NCI-H2227 treated with DMSO at 0.1 percent for 48 hours (cell line): ENCODE measurements at places on chromosomes 3 and 15.

- DNase-seq = no peak
These were observed 79.0 kb upstream of the RARB start for GRCh38 chr3:25349095-25349494.

- no peak for DNase-seq
These were observed 84.5 kb downstream of the CACNA2D3 start for GRCh38 chr3:54206874-54207273.

DNA sequence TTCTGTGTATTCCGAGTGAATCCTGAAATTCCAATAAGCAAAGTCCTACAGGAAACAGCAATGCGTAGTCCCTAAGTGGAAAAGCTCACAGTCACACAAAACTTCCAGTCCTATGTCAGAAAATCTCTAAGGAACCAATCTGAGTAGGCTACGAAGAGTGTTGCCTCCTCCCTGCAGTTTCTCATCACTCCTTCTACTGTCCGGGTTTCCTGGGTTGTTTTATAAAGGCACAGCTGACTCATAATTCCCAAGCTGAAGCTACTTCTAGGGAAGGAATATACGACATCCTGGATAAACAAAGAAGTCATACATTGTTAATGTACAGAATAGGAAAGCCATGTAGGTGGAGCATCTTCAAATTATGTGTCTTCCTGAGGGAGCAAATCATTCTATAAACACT lies 65.7 kb upstream of the RGMA start:
- no peak for DNase-seq

DNA sequence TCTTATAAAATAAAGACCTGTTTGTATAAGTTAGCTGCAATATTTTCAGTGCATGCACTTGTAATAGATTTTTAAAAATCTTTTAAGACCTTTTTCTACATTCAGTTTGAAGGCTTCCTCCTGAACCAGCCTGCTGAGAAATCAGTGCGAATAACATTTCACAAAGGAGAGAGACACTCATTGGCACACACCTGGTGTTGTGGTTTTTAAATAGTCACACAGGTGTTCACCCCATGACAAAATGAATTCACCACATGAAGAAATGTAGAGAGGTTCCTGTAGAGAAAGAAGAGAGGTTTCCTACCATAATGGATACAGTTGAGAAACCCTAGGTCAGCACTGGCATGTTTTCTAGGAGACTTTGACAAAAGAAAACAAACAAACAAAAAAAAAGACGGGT lies 237.3 kb downstream of the CNTN6 start:
- DNase-seq = no peak

- DNase-seq = peak; percentile 45
These were observed 411.2 kb downstream of the NAALADL2 start for GRCh38 chr3:175270198-175270837.

DNA sequence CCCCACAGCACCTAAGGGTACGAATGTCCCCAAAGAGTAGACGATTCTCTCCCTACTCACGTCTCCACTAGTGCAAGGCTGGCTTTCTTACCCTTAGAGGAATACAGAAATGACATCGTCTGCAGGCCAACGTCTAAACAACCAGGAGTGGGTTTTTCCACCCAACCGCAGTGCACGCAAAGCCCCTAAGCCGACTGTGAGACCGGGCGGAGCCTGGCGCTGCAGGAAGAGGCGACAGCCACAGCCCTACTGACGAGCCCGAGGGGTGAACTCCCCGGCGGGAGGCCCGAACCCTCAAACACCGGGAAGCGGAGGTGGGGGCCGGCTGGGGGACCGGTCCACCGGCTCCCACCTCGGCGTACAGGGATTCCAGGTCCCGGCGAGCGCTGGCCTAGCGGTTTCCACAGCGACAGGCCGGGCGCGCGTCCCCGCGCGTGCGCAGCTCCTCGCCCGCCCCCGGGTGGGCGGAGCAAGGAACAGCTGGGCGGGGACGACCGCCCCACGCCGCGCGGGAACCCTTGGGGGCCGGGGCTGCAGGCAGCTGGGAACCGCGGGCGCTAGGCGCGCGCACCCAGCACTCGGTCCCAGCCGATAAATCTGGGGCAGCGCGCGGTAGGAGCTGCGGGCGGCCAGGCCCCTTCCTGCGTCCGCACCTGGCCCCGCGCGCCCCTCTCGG lies at the start of the genes CEP19 and PIGX:
Gene CEP19, minus strand, starts transcription at position 413 of the 676 bp plus-strand sequence. CDS start 3,593 bp downstream, outside the sequence.
Gene PIGX, plus strand, starts transcription at position 540 of the 676 bp plus-strand sequence.
- peak; percentile 86 for DNase-seq

- DNase-seq = no peak
These were observed 27.6 kb downstream of the SLC4A7 start for GRCh38 chr3:27456554-27456953.

DNA sequence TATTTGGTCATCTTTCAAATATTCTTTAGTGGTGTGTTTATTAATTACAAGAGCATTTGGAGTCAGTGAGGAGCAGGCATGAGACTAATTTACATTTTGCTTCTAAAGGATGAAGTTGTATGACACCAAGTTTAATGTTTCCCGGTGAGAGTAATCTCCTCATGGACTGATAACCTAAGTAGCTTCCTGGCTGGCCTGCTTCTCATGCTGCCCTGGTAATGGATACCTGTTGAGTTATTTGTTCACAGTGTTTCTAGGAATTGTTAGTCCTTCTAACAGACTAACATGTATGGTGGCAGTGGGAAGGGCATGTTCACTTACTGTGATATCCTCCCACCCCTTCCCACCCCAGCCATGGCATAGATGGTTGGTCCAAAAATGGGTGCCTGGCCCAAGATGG lies 69.3 kb upstream of the CMTM7 start:
- DNase-seq = no peak
